ENCODE measurements at places on chromosomes 5 and 9. TPM values are rescaled to one million over a fixed set of nuclear protein-coding genes. Genes with fewer than 3 reads are reported as not detected.

Gene IL13
- total RNA-seq = not detected

Gene PCDHGA12
- 3.0 TPM for total RNA-seq

Gene FGD3
- total RNA-seq = 22.9 TPM

Gene SKIC3
- 81.2 TPM for total RNA-seq

Gene ZDHHC11
- total RNA-seq = 32.0 TPM

Gene DND1
- total RNA-seq = 4.5 TPM

Gene CDC20B
- total RNA-seq = not detected

Gene AFAP1L1
- total RNA-seq = not detected

Gene LURAP1L
- total RNA-seq = not detected

Gene GABRA1
- total RNA-seq = not detected

Gene ANXA2R
- total RNA-seq = 15.1 TPM

Gene ARID3C
- 0.44 TPM for total RNA-seq

Gene ACO1
- total RNA-seq = 9.0 TPM

Gene ANKRD18A
- not detected for total RNA-seq

Gene SPATA31C1
- not detected for total RNA-seq

Gene ESM1
- total RNA-seq = not detected

Gene GFI1B
- 3.3 TPM for total RNA-seq

Gene PCDHGB2
- total RNA-seq = 10.9 TPM

Gene PDCD1LG2
- not detected for total RNA-seq

Gene FGF18
- total RNA-seq = not detected

Gene BTNL3
- total RNA-seq = not detected

Gene PCDHB3
- total RNA-seq = not detected

Gene HACD4
- total RNA-seq = not detected

Gene FAM221B
- not detected for total RNA-seq

Gene PCDHA9
- total RNA-seq = not detected

Gene UGT3A1
- not detected for total RNA-seq

Gene SUSD3
- total RNA-seq = 94.1 TPM

Gene GRIA1
- not detected for total RNA-seq

Gene NKD2
- total RNA-seq = 0.22 TPM

Gene VAV2
- 23.2 TPM for total RNA-seq

Gene RELL2
- total RNA-seq = 43.1 TPM

Gene THBS4
- 3.9 TPM for total RNA-seq

Gene ANKRD33B
- 11.4 TPM for total RNA-seq

Gene PCDHA10
- not detected for total RNA-seq

Gene IL4
- not detected for total RNA-seq

Gene ANKRD31
- 0.13 TPM for total RNA-seq

Gene GNG10
- 8.3 TPM for total RNA-seq

Gene MEIKIN
- total RNA-seq = not detected

Gene TAF1L
- total RNA-seq = not detected

Gene CXCL14
- not detected for total RNA-seq

Gene CBY3
- total RNA-seq = not detected

Gene GPX3
- total RNA-seq = not detected

Gene CD14
- 0.52 TPM for total RNA-seq

Gene KCNV2
- not detected for total RNA-seq

Gene DROSHA
- total RNA-seq = 92.8 TPM

Gene ANKRD34B
- not detected for total RNA-seq

Gene POLR1E
- total RNA-seq = 47.6 TPM

Gene IFNA2
- not detected for total RNA-seq

Gene MBLAC2
- 17.3 TPM for total RNA-seq

Gene BAAT
- total RNA-seq = not detected

Gene HOMER1
- 13.9 TPM for total RNA-seq

Gene KCTD16
- 0.32 TPM for total RNA-seq

Gene SPAAR
- not detected for total RNA-seq

Gene PHF24
- total RNA-seq = not detected

Gene IFNA13
- not detected for total RNA-seq

Gene ADAMTSL1
- total RNA-seq = not detected

Gene SGTB
- total RNA-seq = 8.7 TPM

Gene DDX31
- 28.3 TPM for total RNA-seq

Gene PCDHGA3
- total RNA-seq = 0.65 TPM
